CD4-positive, alpha-beta T cell treated with Interleukin-6 at 100 ng/mL for 8 hours (primary cell): ENCODE measurements at places on chromosomes 7 and 10.

DNA sequence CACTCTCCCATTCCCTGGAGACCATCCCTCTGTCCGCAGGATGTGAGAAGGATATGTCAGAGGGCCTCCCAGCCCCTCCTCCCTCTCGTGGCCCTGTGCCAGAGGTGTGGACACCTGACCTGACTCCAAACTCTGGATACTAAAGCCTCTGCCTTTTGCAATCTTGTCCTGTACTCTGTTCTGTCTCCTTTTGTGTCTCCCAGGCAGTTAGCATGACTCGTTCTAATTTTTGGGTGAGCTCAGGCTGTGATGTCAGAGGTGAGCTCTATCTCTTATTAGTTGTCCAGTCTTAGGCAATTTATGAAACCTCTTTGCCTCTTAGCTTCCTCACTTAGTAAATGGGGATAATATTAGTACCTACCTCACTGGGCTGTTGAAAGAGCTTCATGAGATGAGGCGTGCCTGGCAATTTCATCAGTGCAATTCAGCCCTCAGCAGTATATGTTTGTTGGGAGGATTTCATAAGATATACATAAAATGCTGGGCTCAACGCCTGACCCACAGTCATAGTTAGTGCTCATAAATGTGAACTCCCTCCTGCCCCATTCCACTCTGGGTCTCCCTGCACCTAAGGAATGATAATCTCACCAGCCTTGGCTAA, 10.9 kb downstream of the MARVELD1 start:
- no peak for DNase-seq

DNA sequence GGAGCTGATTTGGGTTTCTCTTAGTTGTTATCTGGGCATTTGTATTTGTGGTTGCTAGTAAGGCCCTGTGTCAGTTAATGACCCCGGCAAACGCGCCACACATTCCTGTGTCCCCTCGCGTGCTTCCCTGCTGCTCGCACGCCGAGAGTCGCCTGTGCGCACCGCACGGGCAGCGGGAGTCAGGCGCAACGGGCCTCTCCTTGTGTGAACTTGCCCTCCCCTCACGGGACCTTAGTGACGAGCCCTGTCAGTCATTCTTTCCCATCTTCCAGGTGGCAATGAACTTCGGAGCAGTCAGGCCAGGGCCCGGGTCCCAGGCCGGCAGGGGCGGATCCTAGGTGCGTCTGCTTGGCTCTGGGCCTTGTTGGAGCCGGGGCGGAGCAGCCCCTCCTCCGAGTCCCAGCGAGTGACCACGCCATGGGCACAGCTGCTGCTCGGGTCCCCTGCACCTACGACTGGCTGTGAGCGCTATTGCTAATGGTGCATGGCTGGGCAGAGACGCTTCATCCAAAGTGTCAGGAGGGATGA, 12.4 kb upstream of the PRKAR1B start:
- DNase-seq = no peak

DNA sequence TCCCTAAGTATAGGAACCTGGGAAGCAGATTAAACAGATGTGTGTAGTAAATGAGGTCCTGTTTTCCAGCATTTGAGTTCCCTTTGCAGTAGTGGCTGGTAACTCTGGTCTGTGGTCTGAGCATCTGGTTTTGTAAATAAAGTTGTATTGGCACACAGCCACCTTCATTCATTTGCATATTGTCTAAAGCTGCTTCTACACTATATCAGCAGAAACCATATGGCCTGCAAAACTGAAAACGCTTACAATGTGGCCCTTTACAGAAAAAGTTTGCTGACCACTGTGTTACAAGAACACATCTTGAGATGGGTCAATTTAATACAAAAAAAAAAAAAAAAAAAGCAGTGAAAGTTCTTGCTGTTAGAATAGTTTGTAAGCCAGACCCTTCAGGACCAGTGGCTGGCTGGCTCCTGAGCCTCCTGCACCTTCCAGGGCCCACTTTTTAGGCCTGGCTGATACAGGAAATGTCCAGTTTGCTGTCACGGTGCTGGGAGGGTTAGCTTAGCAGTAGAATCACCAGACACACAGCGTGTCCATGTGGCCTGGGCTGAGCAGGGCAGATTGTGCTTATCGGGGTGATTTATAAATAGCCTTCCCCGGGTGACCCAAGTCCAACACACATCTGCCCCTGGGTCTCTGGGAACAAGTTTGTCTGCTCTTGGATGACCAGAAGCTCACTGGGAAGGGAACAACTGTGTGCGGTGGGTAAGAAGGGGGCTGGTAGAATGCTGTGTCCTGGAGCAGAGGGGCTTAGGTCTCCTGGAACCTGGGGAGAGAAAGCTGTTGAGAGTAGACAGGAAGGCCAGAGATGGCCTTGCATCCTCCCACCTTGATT, 1.4 kb downstream of the C10orf71 start:
- DNase-seq = no peak

DNA sequence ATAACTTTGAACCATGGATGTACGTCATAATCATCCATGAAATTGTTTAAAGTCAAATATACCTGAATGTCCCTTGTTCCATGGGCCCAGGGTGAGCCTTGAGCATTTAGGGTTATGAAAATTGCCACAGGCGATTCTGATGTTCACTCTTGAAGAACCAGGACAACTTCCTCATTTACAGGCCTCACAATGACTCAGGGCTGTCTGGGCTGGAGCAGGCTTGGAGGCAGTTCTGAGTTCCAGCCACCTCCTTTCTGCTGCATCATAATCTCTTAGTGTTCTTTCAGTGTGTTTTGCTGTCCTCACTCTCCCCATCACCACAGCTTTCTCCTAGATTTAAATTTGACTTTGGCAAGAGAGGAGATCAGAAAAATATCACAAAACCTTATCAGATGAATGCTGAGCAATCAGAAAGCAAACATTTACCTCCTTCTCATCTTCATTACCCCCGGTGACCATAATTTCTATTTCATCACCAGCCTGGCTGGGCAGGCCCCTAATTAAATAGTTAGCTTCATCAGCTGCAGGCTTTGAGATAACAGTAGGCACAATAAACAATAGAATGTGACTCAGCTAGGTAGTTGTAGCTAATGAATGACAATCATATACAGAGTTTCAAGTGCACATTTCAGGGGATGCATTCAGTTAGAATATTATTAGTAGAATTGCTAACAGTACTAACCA, 571.0 kb downstream of the SH2D4B start:
- no peak for DNase-seq

DNA sequence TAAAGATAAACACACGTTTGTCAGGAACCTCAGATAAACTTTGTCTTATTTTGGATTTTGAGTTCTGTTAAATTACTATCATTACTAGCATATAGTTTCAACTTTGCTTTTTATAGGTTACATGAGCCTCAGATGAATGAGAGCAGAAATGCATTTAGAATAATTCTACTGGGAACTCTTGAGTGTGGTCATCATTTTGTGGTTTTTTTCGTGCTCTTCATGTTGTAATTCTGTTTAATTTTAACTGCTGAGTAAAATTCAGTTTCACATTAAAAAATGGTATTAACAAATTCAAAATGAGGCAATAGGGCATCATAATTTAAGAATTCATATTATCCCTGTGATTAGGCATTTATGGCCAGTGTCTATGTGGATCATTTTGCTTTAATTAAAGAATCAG, 72.9 kb downstream of the GNAI1 start:
- DNase-seq = no peak

DNA sequence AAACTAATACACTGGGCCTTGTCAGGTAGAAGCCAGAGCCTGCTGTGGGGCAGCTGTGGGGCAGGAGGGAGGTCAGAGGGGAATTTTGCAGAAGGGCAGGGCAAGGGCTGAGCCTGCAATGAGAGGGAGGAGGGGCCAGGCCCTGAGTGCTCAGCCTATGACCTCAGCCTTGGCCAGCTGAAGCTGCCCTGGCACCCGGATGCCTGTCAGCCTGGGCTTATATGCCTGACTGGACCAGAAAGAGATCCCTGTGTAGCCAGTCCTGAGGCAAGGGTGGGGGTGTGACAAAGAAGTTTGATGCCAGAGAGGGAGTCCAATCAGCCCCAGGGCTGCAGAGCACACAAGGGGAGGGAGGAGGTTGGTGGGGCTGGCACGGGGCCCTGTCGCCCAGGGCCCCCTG, 22.3 kb upstream of the PRRT4 start:
- DNase-seq = no peak

GRCh38 chr10:96671211-96671890, 49.0 kb downstream of the PIK3AP1 start:
- DNase-seq = no peak

GRCh38 chr7:112157072-112157471, 49.1 kb downstream of the DOCK4 start:
- no peak for DNase-seq

DNA sequence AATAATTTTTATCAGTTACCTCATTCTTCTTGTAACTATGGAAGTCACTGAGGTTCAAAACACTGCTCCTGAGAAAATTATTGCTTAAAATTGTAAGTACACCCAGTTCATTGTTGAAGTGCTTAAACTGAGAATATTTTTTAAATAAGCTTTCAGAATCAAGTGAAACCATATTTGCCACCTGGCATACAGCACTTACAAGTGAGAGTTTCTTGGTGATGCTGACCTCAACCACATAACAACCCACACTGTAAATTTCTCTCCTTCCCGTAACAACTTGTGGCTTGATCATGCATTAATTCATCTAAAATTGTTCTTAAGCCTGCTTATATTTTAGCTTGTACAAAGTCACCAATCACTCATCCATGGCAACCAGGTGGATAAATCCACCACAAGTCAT, 34.0 kb downstream of the IMMP2L start:
- DNase-seq = no peak

- no peak for DNase-seq
Measured at GRCh38 chr10:92407305-92408016, 116.5 kb downstream of the MARCHF5 start.

DNA sequence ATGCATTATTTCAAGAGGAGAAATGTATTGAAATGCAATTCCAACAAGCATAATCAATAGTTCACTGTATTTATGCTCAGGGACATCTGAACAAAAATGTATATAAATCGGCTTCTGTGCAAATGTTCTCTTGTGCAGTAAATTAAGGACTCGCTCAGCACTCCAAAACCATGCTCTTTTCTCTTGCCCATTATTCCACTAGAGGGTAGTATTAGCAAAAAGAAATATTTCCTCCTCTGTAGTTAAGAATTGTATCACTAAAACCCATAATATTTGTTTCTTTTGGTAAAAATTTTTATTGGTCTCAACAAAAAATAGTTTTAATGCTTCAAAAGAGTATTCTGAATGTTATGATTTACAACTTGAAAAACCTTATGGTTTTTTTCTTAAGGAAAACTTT, 803.1 kb downstream of the PCDH15 start:
- no peak for DNase-seq

DNA sequence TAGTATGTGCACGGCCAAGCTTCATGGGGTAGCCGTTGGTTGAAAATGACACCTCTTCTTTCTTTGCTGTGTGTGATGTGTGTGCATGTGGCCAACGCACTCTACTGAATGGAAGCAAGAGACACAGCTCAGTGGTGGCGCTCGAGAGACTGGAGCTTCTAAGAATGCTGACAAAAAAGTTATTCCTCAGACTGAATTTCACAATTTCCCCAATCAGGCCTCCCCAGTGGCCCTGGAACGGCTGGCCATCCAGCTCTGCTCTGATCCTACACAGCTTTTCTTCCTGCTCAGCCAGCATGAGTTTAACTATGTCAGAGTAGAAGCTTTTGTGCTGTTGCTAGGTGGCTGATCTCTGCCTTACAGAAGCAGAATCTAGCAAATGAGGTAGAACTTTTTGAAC, 186.7 kb upstream of the PLXDC2 start:
- DNase-seq = no peak

DNA sequence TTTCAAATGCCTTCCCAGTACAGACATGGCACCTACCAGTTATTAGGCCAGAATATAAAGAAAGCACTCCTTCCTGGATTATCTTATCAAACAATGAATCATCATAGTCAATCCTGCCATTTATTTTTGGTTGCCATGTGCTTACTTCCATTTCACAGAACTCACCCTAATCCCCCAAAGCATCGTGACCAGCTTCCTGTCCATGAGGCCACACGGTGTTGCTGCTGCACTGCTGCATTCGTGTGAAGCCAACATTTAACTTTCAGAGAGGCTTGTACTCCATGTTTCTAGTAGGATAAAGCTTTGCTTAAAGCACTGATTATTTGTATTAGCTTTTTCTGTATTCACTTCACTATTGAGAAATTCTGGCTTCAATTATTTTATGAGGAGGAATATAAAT, 14.4 kb downstream of the COL28A1 start:
- DNase-seq = no peak

DNA sequence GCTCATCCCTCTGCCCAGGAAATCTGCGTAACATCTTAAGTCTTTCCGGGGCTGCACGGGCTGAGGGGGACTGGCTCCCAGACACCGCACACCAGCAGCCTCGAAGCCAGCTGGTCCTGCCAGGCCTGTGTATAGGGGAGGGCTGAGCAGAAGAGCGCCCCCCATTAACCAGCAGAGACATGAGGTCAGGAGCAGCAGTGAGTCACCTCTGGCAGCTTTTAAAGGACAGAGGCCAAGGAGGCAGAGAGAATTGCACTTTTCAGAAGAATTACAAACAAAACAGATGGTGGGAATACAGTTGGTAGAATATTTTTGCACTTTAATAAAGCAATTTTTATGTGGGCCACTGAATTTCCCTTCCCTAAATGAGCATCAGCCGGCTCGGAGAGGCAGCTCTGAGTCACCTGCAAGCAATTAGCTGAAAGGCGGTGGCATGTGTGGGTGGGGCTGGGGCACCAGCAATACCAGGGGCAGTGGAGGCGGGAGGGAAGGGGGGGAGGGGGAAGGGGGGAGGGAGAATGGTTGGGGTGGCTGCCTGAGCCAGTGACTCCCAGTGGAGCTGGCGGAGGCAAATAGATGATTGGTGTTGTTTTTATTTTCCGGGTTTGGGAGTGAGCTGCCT, 39.1 kb downstream of the GOLGA7B start:
- DNase-seq = no peak

GRCh38 chr10:7069706-7070105, 341.1 kb downstream of the SFMBT2 start:
- DNase-seq = no peak

DNA sequence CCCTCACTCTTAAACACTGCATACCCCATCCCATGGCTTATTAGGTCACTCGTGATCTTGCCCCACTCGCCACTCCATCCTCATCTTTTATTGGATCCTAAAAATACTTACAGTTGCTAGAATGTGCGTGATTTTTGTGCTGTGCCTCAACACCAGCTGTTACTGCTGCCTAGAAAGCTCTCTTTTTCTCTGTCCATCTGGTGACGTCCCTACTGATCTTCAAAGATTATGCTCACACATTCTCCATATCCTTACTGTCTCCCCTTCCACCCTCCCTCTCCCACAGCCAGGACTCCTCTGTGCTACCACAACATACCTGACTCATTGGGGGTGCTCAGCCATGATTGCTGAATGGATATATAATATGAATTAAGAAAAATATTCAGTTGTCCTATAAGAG, 42.0 kb downstream of the CDK6 start:
- no peak for DNase-seq

DNA sequence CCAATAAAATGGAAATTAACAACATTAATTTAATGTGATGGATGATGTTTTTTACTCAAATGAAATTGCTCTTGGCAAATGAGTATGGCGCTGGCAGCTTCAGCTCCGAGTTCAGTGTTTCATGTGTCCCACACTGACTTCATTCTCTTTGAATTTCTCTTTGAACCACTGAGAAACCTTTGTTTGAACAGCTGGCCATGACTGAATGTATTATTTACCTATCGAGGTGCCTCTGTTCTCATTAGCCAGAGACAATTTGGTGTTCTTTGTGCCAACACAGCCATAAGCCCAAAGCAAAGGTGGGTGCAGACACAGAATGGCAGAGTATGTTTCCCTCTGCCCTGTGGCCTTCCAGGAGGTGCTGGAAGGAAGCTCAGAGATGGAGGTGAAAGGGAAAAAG, 42.1 kb downstream of the TMEM178B start:
- no peak for DNase-seq
